ENCODE measurements at places on chromosomes 6 and 20.
A peak's percentile ranks its signal among the peaks of the same experiment; 100 is the strongest.

DNA sequence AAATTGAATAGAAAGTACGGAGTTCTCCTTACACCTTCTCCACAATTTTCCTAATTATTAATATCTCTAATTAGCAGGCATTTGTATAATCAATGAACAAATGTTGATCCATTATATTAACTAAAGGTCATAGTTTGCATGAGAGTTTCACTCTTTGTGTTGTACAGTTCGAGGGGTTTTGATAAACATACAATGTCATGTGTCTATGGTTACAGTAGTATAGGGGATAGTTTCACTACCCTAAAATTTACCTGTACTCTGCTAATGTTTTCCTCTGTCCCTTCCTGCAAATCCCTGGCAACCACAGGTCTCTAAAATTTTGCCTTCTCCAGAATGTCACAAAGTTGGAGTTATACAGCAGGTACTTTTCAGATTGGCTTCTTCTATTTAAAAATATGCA lies 1199.8 kb upstream of the GJE1 start:
- no peak for DNase-seq

- peak; percentile 46 for DNase-seq
Observed at GRCh38 chr20:33568378-33568777, 78.5 kb downstream of the CBFA2T2 start.

DNA sequence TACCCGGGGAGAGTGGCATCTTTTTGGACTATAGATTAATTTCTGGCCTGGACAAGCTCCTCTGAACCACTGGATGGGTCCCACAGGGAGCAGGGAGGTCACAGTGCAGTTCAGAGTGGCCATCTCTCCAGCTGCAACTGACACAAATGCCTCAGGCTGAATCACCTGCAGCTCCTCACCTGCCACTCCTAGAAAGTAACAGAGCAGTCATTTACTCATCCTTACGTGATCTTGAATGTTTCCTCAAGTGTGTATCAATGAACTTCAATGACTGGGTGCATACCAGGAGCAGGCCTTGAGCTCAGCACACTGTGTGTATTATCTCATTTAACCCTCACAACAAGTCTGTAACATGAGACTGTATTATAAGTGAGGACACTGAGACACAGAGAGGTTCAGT lies 40.0 kb upstream of the SIRPG start:
- DNase-seq = no peak

DNA sequence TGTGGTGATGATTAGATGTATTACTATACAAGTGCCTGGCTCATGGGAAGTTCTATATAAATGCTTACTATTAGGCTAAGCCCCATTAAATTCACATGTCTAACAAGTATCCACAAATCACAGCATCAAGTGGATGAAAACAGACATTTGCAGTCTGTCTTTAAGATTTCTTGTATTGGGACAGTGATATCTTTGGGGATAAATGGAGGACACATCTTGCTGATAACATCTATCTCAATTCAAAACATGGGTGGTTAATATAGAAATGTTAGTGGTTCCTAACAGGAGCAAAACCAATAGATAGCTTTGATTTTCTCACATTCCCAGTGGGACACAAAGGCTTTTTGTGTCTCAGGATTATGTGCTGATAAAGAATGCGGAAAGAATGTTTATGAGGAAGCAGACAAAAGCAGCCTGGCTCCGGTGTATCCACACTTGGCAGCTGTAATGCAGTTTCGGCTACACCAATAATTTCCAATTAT lies 29.3 kb downstream of the PTPRK start:
- DNase-seq = no peak

DNA sequence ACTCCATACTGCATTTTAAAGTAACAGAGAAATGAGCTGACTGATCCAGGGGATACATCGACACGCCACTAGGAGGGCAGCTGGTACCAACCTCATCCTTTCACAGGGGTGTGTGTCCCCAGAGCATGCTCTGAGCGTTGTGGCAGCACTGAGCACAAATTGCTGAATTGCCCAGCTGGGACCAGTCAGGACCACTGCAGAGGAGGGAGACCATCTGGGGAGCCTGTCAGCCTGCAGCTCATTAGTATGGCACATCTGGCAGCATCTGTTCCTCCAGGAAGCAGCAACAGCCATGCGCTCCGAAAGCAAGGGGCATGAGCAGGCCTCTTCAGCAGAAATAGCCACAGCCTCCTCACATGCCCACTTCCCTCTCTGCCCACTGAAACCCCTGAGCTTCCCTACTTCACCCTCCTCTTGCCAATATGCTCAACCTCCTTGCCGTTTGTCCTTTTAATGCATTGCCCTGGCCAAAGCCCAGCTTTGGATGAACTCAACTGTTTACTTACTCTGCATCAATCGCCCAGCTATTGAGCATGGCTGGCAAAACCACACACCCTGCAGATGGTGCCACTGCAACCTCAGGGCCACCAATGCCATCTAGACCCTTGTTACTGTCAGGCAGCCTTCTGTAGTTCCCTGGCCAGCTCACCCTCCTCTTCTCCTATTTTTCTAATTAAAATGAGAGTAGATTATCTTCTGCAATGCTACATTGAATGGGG lies 77.6 kb upstream of the NEDD9 start:
- DNase-seq = no peak

DNA sequence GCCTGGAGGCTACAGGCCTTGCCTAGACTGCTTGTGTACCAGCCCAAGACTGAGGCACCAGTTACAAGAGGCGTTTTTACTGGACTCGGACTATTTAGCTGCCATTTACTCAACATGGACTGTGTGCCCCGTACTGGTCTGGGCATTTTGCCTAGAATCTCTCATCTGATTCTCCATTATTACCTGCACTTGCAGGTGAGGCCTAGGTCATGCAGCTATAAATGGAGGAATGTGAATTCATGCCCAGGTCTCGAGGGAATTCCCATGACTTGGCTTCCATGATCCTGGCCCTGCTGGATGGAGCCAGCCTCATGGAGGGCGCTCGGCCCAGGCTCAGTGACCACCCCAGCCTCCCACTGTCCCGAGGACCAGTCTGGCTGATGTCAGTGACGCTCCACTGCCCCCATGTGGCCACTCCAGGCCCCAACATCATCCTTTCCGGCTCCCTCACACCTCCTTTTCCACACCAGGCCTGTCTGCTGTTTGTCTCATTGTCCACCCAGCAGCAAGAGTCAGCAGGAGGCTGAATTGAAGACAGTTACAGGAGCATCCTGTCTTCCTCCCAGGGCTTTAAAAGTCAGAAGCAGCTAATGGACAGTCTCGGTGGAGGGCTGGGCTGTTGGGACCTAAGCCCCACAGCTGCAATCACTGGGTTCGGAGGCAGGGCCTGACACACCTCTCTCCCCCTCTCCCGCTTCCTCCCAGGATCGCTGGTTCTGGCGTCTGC lies 8.7 kb downstream of the MMP24OS start:
- peak; percentile 38 for DNase-seq

DNA sequence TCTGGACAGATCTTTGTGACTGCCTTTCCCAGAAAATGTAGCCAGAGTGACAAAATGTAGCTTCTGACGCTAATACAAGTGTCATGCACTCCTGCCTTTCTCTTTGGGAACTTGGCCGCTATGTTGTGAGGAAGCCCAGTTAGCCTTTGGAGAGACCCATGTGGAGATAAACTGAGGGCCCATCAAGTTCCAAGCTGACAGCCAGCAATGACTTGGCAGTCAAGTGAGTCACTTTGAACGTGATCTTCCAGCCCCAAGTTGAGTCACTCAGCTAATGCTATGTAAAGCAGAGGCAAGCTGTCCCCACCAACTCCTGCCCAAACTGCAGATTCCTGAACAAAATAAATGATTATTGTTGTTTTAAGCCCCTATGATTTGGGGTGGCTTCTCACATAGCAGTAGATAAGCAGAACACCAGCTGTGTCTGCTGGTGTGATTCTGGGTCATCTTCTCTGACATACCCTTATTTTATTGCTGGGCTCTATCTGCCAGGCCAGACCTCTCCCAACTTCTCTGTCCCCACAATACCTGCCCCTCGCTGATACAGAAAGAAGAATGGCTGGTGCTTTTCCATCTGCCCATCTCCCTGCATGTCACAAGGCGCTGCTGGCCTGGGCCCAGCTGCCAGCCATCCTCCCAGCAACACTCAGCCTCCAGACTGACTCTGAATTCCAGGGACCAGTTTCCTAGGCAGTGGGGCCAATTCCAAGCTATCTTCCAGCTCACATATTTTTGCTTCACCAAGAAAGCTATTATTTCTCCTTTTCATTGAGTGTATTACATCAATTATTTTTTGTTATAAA lies 274.8 kb downstream of the LRFN2 start:
- no peak for DNase-seq

- peak; percentile 38 for DNase-seq
Observed at GRCh38 chr20:16434062-16434664, 139.1 kb downstream of the KIF16B start.

DNA sequence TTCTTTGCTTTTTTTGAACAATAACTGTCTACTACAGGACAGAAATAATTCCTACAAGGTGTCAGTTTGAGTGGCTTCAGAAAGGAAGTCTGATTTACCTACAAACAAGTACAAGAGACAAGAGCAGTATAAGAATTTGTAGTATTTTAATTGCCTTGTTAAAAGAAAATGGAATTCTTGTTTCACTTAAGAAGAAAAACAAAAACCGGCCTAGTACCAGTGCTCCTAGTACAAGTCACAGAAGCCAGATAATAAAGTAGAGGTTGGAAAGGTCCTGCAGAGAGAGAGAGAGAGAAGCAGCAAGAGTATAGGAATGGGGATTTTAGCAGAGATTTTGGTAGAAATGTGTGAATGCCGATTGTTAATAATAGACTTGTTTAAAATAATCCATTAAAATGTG lies 6.4 kb downstream of the TAB2 start:
- DNase-seq = no peak

DNA sequence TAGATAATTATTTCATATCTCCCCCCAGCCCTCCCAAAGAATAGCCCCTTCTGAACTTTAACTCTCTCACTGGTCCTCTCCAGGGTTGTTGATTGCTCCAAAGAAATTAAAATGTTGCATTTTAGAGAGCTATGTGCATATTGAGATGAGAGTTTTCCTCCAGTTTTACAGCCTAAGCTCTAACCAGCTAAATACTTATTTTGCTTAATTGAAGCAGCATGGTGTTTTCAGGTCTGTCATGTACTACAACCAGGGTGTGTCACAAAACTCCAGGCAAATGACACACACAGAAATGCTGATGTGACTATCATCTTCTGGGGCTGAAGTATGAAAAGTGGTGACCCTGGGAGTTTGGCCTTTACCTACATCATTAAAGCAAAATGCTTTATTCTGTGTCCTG lies 196.8 kb upstream of the STXBP5 start:
- no peak for DNase-seq

All from muscle of back (tissue), 13 donors.